ENCODE measurements at places on chromosomes 6 and 20. TPM values are rescaled to one million over a fixed set of nuclear protein-coding genes. Genes with fewer than 3 reads are reported as not detected.

The MED23 gene
- total RNA-seq, result 7.9 TPM

The BHLHE23 gene
- not detected for total RNA-seq

The CASS4 gene
- 0.73 TPM for total RNA-seq

The PBOV1 gene
- total RNA-seq, result not detected

The DLK2 gene
- not detected for total RNA-seq

The LY86 gene
- 0.39 TPM for total RNA-seq
